ENCODE measurements at places on chromosomes 4 and X.

DNA sequence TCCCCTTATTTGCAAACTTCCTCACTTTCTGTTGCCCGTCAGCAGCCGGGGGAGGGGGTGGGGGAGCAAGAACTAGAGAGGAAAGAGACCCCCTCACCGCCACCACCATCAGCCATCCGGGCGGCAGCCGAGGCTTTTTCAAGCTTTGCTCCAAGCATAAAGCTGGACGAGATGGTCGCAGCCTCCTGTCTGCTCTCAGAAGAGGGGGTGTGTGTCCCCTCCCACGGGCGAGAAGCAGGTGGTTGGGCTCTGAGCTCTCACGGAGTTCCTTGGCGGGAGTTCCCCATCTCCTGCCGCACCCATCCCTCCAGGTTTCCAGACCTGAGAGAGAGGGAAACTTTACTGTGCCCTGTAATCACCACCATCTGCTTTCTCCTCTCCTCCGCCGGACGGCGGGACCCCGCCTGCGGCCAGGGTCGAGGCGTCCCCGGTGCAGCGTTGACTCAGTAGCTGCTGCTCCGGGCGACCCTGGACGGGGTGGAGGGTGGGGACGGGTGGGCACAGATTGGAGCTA is 4.7 kb upstream of the ARX start:
- DNase-seq: no peak

DNA sequence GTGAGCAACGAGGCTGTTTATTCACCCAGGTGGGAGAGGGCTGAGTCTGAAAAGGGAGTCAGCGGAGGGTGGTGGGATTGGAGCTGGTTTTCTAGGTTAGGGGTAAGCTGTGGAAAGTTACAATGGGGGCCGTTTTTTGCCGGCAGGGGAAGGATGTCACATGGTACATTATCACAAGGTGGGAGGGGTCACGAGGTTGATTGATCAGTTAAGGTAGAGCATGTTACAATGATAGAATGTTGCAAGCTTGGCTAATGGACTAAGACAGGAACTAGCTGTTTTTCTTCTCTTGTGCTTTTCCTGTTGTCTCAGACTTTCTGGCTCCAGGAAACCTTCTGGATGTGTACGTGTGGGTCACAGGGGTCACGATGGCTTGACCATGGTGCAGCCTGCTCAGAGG is 536.3 kb upstream of the HTR2C start:
- DNase-seq: no peak

DNA sequence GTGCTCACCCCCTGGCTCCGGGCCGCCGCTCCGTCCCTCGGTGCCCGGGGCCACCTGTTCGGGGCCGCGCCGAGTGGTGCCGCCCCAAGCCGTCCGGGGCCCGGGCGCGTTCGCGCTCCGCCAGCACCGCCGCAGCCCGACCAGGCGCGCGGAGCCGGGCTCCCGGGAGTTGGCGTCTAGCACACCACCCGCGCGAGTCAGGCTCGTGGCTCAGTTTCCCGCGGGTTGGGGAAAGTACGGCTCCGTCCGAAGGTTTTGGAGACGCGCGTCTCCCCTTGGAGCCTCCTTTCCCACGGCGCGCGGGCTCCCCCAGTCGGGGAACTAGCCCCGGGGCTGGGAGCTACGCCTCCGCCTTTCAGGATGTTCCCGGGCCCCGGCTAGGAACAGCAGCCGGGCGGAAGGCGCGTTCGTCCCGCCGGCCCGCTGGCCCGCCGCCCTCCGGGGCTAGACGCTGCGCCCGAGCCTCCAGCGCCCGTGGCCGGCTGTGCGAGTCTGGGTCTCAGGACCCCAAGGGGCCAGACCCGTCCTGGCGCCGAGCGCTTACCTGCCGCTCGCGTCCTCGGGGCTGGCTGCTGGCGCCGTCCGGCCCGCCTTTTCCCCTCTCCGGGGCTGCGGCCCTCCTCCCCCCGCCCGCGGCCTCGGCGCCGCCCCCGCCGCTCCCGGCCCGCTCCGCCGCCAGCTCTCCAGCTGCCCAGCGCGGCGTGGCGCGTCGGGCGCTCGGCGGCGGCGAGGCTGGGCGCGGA is at the start of gene ADGRG2:
Gene ADGRG2, minus strand, starts transcription at position 571 of the 743 bp plus-strand sequence. CDS start 53,634 bp downstream, outside the sequence.
- DNase-seq: no peak

- DNase-seq: no peak
These were observed 436.4 kb downstream of the BCOR start for GRCh38 chrX:39661116-39661907.

GRCh38 chr4:115866364-115866896 is 753.0 kb upstream of the NDST4 start:
- no peak for DNase-seq

GRCh38 chr4:86948276-86948675 is 13.5 kb downstream of the AFF1 start:
- DNase-seq: no peak

- no peak for DNase-seq
These were observed 245.9 kb upstream of the GIMD1 start for GRCh38 chr4:106614441-106614840.

DNA sequence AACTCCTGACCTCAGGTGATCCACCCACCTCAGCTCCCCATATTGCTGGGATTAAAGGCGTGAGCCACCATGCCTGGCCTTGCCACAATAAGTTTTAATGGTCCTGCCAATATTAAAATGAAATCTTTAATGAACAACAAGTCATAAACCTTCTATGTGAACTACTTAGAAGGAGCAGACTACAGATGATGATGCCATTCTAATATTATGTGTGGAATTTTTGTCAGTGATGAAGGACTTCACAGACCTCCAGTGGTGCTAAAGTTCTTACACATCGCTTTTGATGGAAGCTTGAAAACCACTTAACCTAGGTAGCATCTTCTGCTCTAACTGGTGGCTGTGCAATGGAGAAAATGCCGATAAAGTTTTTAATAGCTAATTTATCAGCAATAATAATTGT is 331.4 kb downstream of the CCSER1 start:
- DNase-seq: no peak

DNA sequence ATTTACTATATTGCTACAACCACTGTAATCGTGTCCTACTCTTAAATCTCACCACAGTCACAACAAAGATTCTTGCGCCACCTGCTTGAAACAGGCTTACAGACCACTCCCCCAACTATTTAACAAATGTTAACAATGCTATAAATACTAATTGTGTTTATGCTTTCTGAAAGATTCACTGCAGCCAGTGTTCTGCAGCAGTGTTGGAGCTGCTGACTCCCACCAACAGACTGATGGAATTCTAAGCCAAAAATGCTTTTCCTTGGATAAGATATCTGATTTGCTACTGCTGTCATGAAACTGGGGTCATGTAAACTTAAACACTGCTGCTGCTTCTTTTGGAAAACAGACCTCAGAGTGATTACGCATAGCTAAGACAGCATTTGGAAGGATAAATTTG is 244.2 kb upstream of the MAB21L2 start:
- no peak for DNase-seq

- DNase-seq: no peak
These were observed 4.0 kb downstream of the PLP2 start for GRCh38 chrX:49175435-49176274.

GRCh38 chrX:111719426-111720210 is 38.6 kb downstream of the ALG13 start:
- DNase-seq: no peak

GRCh38 chr4:99614491-99614890 is 39.9 kb downstream of the MTTP start:
- DNase-seq: no peak

DNA sequence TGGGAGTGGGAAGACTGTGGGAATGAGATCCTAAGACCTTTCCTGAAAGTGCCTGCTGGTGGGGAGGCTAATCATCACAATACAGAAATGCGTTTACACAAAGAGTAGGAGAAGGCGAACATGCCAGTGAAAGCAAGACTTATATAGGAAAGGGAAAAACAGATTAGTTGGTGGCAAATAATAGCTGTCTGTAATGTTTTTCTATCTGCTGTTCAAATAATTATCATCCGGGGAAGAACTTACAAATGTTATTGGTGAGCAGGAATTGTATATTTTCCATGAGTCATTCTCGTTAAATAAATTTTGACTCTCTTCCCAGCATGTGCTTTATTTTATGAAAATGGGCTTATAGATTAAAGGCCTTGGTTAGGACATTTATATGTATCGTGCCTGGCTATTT is 196.5 kb downstream of the ARHGAP10 start:
- no peak for DNase-seq

DNA sequence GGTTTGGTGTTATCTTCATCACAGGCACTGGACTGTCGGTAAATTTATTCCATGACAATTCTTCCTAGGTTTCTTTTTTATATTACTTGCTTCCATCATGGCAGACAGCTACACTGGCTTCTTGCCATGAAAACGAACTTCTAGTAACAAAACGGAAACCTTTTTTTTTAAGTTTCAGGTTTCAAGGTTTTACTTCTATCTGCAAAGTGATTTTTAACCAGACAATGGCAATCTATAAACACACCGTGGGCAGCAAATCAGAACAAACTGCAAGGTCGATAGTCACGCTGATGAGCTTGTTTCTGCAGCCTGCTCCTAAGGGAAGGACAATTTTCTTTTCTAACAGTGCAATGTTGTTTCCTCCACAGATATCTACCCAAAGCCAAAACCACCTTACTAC is 29.9 kb downstream of the XG start:
- DNase-seq: no peak

DNA sequence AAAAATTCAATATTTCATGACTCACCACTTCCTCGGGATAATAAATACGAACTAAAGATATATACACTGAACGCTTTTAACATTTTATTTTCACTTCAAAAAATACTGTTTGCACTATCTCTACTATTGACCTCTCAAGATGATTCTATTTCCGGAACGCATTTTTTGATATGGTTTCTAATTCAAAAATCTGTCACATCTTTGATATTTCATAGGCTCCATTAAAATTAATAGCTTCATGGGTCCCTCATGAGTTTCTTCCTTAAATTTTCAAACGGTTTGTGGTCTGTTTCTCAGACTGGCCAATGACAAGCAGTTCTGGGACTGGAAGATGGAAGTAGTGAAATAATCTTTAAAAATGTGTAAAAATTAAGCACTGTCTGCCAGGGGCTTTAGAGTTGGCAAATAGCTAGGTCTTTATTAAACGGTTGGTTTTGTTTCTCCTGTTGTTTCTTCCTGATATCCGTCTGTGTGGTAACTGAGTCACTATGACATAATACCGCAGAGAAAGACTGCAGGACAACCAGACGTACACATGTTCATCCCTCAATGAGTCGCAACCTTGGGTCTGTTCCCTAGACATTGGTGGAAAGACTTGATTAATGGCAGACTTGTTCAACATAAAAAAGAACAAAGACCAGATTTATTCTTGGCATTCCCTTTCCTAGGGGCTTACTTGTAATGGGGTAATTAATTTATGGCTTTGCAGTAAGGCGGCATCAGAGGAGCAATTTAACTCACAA is 133.8 kb downstream of the PALLD start:
- DNase-seq: no peak

Data from DMS 273 treated with DMSO at 0.1 percent for 48 hours (cell line).